ENCODE measurements at places on chromosomes 16 and 17.
A peak's percentile ranks its signal among the peaks of the same experiment; 100 is the strongest.

GRCh38 chr17:48576479-48577309, 1.5 kb downstream of the HOXB4 start:
- no peak for DNase-seq

GRCh38 chr16:73871088-73871733, 425.4 kb upstream of the PSMD7 start:
- no peak for DNase-seq

DNA sequence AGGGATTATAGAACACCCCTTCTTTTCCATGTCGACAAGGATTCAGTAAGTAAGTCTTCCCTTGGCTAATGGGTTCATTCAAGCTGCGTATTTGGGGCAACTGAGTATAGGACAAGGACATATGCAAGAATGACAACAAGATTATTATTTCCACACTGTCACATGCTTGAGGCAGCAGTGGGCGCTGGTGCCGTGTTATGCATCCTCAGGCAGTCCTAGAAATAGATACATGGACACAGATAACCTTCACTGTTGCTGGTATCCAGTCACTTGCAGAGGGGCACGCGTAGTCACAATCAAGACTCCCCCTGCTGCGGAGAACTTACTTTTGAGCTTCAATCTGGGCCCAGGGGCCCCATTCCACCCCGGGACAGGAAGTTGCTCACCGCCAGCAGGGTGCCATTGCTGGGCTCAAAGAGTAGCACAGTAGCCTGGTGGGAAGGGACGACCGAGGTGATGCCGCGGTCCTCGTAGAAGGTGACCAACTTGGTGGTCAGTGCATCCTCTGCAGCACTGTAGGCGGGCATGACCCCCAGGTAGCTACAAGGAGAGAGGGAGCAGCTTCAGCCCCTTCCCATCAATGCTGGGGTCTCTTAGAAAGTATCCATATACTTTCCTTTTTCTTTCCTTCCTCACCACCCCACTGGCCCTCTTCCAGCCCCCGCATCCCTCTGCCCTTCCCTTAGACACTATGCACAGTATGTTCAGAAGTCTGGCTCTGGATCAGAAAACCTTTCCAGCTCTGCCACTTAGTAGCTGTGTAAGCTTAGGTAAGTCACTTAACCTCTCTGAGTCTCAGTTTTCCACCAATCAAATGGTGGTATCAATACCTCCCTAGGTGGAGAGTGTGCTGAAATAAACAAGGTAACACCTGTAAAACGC, 804 bp downstream of the CRYM start:
- no peak for DNase-seq

- no peak for DNase-seq
These were observed 146.8 kb downstream of the CYLD start for GRCh38 chr16:50888486-50889261.

GRCh38 chr16:30530163-30531037, 4.0 kb upstream of the ZNF768 start:
- DNase-seq, result no peak

DNA sequence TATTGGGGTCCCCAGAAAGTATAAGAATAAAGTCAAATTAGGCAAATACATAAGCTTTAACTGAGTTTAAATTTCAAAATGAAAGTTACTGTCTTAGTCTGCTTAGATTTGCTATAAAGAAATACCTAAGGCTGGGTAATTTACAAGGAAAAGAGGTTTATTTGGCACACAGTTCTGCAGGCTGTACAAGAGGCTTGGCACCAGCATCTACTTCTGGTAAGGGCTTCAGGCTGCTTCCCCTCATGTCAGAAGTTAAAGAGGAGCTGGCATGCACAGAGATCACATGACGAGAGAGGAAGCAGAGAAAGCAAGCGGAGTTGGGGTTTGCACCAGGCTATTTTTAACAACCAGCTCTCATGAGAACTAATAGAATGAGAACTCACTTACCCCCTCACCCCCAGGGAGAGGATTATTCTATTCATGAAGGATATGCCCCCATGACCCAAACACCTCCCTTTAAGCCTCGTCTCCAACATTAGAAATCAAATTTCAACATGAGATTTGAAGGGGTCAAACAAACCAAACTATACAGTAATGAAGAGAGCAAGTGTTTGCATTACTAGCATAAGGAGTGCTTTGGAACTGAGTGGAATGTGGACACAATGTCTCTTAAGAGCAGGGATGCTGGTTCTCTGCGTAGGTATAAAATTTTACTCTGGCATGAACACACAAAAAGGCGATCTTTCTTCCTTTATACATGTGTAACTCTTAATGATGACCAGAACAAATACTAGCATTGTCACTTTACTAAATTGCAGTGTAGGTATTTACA, 292.8 kb upstream of the PMFBP1 start:
- no peak for DNase-seq

DNA sequence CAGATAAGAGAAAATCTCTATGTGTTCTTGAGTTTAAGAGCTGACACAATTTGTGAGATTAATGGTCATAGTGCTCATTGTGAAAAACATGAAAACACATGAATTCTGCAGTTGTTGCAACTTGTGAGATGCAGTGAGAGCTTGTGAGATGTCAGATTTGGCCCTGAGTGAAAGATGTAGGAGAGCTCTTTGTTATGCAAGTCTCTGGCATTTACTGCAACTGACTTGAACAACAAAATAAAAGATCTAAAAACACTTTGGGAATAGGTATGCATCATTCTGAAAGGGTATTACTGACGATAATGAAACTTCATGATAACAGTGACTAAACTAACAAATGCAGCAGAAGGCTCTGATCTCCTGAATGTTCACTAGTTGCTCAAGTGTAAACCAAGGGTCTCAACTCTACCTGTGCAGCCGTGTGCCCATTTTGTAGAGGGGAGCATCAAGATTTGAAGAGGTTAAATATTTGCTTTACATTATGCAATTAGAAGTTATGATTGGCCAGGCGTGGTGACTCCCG, 50.8 kb upstream of the SMIM36 start:
- DNase-seq, result no peak

- peak; percentile 34 for DNase-seq
These were observed 232.4 kb downstream of the IRX3 start for GRCh38 chr16:54053891-54054820.

DNA sequence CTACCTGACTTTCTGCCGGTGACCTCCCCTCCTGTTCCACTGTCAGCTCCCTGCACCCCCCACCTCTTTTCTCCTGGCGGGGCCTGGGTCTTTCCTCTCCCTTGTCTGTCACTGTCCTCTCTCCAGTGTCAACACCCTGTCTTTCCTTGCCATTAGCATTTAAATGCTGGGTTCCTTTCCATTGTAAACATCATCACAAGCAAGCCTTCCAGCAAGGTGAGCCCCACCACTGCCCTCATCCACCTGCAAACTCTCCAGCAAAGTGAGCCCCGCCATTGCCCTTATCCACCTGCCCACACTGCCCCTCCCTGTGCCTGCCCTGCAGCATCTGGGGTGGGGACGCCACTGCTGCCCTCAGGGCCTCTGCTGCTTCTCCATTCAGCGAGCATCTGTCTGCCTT, 195.0 kb downstream of the ENGASE start:
- DNase-seq, result no peak

DNA sequence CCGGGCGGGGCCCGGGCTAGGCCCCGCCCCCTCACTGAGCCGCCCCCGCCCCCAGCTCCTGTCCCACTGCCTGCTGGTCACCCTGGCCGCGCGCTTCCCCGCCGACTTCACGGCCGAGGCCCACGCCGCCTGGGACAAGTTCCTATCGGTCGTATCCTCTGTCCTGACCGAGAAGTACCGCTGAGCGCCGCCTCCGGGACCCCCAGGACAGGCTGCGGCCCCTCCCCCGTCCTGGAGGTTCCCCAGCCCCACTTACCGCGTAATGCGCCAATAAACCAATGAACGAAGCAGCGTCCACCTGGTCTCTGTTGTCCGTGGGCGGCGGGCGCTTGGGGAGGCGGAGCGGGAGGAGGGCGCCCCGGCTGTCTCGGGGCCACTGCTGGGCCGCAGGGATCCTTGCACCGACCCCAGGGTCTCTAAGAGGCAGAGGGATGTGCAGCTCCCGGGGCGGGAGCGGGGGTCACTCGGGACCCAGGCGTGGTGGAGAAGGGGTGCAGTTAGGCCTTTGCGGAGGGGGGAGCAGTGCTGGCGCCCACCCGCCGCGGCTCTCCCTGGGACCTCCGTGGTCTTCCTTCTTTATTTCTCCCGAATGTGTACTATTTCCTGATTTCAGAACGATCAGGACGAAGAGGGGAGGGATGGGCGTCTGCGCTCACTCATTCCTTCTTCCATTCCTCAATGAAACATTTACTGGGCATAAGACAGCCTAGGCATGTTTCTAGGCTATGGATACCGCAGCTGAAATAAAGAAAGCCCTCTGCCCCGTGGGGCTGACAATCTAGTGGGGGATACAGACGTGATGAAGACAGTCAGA, 2.0 kb downstream of the HBZ start:
- DNase-seq, result no peak

DNA sequence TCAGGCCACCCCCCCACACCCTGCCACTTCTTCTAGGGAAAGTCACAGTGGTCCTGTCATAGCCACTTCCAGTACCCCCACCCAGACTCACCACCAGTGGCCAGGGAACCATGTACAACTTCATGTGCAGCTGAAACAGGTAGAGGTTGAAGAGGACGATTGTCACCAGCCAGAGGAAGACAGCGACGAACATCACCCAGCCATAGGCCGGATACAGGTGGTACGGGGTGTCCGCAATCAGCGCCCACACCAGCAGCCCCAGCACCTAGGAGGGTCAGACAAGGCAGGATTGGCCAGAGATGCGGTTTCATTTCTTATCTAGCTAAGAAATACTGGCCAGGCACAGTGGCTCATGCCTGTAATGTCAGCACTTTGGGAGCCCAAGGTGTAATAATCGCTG, 16.7 kb downstream of the ARL2BP start:
- no peak for DNase-seq

- no peak for DNase-seq
These were observed at the start of gene LDAF1 for GRCh38 chr16:21158208-21159110. TSS of gene LDAF1 (plus strand) at chr16:21158674. CDS start at chr16:21161183, 2,509 bp downstream.

DNA sequence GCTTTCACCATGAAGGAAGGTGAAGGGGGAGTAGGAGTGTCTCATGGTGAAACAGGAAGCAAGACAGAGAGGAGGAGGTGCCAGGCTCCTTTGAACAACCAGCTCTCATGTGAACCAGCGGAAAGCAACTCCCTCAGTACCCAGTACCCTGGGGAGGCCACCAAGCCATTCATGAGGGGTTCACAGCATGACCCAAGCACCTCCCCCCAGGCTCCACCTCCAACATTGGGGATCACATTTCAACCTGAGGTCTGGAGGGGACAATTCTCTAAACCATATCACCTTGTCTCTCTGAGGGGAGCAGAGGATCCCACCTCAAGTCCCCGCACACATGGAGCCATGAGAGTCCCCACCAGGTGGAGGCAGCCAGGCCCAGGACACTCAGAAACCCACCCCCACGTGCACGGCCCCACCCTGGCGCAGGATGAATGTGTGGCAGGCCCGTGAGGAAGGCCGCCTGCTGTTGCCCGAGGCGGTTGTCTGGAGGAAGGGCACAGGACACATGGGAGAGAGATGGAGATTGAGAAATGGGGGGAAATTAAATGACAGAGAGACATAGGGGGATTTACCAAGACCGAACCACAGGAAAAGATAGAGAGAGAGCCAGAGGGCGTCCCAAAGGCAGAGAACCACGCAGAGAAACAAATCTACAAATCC, 85.9 kb downstream of the TMEM132E start:
- DNase-seq, result no peak

DNA sequence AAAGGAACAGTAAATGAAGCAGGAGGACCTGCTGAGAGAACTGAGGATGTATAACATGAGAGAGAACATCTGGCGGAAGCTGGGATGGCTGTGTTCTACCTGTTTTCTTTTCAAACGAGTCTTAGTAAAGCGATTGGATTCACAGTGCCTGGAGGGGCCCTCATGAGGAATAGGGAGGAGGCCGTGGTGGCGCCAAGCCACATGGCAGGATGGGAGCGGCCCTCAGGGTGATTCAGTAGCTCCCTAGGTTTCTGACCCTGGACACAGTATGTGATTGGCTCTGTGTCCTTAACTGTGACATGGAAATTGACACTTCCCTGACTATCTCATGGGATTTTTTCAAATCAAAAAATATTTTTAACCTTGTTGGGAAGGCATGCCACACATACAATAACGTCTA, 32.1 kb downstream of the USP43 start:
- no peak for DNase-seq

DNA sequence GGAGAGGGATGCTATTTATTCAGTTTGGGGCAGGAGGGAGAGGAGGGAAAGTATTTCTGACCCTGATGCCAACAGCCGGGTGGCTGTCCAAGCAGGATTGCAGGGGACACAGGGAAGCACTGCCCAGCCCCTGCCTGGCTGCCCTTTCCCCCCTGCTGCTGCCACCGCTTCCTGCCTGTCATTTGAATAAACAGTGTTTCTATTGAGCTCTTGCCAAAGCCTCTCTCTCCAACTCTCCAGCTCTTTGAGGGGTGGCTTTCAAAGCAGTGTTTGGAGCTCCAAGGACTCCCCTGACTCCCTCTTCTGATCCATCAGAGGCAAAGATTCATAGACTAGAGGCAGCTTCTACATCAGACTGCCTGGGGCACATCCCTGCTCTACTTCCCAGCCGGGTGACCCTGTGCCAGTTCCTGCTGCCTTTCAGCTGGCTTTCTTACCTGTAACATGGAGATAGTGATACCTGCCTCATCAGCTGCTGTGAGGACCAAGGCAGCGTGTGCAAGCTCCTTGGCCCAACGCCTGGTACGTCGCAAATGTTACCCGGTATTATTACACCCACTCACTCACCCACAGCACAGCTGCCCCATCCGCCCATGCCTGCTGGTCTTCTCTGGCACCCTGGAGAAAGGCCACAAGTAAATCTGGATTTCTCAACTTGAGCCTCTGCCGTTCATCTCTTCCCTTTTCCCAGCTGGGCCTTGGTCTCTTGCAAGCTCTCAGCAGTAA, 9.5 kb downstream of the PROCA1 start:
- peak; percentile 86 for DNase-seq

DNA sequence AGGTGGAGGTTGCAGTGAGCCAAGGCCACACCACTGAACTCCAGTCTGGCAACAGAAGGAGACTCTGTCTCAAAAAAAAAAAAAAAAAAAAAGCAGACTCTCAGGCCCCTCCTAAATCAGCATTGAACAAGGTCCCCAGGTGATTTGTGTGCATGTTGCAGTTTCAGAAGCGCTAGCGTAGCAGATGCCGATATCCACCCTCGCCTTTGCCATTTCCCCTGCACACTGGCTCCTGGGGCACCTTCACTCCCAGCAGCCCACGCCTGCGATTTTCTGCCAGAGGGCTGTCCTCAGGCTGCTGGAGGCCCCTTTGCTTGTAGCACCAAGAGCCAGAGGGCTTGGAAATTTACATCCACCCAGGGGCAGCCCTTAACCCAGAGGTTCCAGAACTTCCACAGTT, 95.6 kb downstream of the WSCD1 start:
- no peak for DNase-seq

DNA sequence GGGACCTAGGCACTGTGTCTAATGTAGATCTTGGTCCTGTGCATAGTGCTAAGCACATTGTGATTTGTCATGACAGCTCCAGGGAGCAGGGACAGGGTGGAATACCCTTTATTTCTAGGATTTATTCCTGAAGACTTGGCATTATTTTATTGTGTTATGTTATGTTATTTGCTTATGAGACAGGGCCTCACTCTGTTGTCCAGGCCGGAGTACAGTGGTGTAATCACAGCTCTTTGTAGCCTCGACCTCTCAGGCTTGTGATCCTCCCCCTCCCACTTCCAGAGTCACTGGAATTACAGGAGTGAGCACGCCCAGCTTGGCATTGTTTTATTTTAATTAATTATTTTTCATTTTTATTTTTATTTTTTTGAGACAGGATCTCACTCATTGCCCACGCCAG, 40.5 kb upstream of the USP7 start:
- no peak for DNase-seq

GRCh38 chr16:19690196-19690595, 27.8 kb downstream of the KNOP1 start:
- no peak for DNase-seq

GRCh38 chr17:79615926-79616325, 5.1 kb upstream of the RBFOX3 start:
- DNase-seq, result no peak

GRCh38 chr16:71893888-71894228, 1.5 kb upstream of the IST1 start:
- no peak for DNase-seq

Measured in NCI-H1092 (cell line).